ENCODE measurements at places on chromosomes 7 and 10.
A peak's percentile ranks its signal among the peaks of the same experiment; 100 is the strongest.

DNA sequence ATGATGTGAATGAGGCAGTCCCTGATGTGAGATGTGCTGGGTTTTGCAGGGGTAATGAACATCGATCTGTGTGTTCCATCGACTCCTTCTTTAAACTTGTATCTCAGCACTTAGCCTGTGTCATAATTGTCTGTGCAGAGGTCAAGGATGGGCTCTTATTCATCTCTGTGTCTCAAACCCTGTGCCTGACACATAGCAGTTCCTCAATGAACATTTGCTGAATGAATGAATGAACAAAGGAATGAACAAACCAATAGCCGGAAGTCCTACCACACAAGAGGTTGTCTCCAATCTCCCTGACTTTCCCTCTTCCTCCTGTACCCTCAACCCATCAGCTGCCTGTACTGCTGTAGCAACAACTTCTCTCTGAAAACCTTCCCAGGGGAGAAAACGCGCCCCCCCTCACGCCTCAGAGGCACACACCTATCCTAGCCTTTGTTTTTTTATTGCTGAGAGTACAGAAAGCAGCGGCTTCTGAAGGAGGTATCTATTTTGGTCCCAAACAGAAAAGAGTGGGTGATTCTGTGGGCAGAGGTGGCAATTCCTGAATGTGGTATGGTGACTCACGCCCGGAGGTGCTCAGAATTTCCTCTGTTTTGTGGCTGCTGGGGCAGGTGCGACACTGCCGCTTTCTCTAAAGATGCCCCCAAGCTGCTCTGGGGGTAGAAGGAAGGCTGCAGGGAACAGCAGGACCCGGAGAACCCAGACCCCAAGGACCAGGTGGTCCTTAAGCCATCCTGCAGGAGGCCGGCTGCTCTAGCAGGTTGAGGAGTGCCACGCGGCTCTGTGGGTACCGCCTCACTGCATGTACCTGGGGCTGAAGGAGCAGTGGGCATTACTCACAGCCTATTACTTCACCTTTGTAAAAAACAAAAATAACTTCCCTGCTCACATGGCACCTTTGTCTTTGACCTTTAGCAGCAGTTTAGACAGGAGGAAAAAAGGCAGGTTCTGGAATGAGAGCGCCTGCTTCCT lies 9.6 kb downstream of the IL2RA start:
- peak; percentile 62 for DNase-seq

GRCh38 chr7:24755541-24756407 lies 1.5 kb downstream of the GSDME start:
- peak; percentile 21 for DNase-seq

DNA sequence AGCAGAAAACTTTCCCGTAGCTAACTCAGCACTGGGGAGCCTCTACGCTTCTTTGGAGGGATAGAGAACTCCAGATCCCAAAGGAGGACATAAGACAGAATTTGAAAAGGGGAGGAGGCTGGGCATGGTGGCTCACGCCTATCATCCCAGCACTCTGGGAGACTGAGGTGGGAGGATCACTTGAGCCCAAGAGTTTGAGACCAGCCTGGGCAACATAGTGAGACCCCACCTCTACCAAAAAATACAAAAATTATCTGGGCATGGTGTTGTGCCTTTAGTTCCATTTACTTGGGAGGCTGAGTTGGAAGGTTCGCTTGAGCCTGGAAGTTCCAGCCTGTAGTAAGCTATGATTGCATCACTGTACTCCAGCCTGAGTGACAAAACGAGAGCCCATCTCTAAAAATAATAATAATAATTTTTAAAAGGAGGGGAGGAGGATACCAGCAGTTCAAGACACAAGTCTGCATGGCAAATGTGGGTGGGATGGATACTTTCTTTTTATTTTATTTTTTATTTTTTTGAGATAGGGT lies 165.9 kb upstream of the SH2B2 start:
- no peak for DNase-seq

DNA sequence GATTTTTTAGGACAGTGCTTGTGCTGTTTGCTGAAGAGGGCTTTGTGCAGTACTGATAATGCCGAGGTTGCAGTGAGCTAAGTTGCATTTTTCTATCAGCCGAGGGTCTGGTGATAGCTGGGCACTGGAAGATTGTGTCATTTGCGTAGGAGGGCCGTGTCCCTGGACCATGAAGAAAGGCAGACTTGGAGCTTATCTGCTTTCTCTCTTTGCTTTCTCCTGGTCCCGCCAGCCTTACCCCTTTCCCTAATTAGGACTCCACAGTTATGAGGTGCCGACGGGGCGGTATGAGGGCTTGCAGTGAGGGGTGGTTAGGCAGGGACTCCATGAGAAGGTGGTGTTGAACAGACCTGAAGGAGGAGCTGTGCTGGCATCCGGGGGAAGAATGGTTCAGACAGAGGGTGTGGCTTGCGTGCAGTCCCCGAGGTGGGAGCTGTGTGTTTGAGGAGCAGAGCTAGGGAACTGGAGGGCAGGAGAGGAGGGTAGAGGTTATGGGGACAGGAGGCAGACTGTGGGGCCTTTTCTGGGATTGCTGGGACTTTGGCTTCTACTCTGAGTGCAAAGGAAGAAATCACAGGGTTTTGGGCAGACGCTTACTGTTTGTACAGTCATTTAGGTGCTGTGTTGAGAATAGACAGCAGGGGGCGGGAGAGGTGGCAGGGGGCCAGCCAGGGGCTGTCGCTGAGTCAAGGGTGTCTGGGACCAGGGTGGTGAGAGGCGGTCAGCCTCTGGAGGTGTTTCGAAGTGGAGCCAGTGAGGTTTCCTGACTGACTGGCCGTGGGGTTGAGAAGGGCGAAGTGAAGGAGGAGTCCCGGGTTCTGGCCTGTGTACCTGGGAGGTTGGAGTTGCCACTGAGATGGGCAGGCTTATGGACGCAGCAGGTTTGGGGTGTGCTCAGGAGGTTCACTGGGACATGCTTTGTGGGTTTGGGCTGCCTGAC lies 43.4 kb downstream of the PRF1 start:
- DNase-seq = peak; percentile 61
